NCI-H774 (cell line): ENCODE measurements at places on chromosomes 1 and 21.

GRCh38 chr1:247110627-247111258 is 6.6 kb upstream of the ZNF669 start:
- no peak for DNase-seq

DNA sequence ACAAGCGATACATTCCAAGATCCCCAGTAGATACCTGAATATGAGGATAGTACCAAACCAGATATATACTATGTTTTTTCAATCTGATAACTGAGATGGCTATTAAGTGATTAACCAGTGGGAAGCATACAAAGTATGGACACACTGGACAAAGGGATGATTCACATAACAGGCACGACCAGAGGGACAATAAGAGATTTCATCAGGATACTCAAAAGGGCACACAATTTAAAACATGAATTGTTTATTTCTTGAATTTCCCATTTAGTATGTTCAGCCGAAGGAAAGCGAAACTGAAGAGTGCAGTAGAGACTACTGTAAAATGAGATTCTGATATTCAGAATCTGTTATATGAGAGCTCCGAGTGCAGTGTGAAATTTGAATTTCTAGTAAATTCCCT is 10.6 kb downstream of the ZZZ3 start:
- no peak for DNase-seq

DNA sequence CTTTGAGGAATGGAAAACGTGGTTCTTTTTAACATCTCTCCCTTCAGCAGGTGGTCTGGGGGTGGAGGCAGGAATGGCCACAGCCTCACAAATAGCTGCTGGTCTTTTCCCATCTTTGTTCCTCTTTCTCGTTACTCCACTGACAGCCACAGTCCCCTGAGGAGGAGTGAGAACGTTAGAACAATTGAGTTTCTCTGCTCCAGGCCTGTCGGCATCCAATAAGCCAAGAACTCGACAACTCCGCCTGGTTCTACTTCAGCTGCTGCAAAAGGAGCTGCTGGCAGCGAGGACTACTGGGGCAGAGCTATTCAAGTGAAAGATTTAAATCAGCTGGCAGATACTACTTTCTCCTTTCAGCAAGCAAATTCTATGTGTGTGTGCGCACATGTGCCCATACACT is 169.5 kb upstream of the GALNT2 start:
- DNase-seq = no peak

- no peak for DNase-seq
Observed at GRCh38 chr21:39175154-39175553, 8.1 kb downstream of the PSMG1 start.

DNA sequence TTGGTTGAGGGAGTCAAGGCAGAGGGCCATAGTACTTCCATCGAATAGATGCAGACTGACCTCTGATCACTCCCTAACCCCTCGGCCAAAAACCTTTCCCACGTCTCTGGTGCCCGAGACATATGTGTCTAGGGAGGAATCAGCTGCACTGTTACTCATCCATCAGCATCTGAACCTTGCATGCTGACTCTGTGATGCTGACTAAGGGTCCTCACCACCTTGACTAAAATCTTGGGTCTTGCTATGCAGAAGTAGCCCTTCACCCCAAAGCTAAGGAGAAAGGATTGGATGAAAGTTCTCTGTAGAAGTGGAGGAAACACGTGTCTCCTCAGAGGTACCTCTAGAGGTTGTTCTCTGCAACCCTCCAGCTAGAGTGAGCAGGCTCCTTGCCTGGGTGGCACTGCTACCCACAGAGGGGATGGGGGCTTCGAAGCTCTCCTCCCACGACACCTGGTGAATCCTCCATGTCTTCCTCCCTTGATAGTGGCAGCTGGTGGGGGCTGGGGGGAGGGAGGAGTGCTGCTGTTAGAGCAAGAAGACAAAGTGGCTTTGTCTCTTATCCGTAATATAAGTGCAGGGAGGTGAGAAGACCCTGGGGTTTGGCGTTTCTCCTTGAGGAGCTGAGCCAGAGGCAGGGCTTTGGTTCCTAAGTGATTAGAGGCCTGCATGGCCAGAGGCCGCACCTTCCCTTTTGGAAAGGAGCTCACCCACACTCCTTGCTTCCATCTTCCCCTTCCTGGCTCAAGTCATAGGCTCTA is 45.1 kb downstream of the ATP2B4 start:
- DNase-seq = no peak

DNA sequence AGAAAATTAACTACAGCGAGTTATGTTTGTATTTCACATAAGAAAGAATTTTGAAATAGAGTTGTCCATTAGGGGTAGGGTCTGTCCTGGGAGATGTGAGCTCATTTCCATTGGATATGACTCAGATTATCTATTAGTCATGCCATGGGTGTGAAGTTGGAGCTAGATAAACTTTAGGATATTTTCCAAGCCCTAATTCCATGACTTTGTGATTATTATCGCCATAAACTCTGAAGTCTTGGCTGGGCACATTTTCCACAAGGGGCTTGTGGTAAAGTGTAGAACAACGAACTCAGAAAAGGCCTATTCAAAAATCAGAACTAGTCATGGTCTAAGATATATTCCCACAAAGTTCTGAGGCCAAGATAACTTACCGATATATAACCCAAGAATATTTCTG is 396.6 kb downstream of the DPYD start:
- DNase-seq = no peak

- no peak for DNase-seq
Observed at GRCh38 chr1:181583598-181583997, 100.3 kb downstream of the CACNA1E start.

GRCh38 chr1:157133426-157133825 is 4.8 kb downstream of the ETV3 start:
- no peak for DNase-seq

DNA sequence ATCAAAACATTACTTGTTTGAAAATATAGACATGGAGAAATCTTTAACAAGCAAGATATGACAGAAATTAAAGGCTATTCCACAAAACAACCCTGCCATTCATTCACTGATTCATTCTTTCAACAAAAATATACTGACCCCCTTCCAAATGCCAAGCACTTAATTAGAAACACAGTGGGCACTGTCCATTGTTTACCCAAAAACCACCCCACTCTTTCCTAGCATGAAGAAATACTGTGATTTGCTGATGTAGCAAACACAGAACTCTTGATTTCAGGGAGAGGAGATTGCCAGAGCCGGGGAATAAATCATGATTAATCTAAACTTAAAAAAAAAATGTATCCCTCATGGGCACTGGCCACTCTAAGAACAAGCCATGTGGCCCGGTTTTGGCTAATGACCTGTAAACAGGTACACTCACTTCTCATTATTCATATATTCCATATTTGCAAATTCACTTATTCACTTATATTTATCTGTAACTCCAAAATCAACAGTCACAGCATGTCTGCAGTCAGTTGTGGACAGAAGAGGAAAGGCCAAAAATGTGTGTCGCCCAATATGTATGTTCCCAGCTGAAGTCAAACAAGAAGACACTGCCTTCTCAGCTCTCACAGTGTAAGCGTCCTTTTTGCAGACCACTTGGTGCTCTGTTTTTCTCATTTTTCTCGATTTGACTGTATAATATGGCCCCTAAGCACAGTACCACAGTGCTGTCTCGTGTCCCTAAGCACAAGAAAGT is 133.1 kb downstream of the SMYD3 start:
- DNase-seq = no peak

- no peak for DNase-seq
Observed at GRCh38 chr1:238606896-238607295, 716.2 kb upstream of the ZP4 start.

DNA sequence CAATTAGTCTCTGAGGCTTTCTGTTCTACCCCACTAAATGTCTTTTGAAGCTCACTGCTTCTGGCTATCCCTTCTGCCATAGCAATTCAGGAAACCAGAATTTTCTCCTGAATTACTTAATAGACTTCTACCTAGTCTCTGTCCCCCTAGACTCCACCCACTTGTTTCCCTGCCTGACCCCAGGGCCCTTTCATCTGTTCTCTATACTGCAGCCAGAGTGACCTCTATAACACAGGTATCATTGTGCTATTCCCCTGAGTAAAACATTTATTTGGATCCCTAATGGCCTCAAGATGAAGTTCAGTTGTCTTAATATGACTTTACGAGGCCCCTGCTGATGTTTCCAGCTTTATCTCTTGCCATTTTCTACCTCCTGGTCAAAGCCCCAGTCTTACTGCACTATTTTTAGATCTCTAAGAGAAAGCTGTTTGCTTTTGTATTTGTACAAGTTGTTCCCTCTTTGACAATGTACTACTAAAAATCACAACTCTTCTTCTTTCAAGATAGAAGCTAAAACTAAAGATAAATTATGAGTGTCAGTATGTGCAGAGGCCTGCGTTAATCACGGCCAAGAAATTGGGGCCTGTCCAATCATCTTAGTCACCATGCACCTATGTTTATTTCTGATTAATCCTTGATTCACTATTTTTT is 54.5 kb downstream of the ATP1B1 start:
- DNase-seq = no peak

DNA sequence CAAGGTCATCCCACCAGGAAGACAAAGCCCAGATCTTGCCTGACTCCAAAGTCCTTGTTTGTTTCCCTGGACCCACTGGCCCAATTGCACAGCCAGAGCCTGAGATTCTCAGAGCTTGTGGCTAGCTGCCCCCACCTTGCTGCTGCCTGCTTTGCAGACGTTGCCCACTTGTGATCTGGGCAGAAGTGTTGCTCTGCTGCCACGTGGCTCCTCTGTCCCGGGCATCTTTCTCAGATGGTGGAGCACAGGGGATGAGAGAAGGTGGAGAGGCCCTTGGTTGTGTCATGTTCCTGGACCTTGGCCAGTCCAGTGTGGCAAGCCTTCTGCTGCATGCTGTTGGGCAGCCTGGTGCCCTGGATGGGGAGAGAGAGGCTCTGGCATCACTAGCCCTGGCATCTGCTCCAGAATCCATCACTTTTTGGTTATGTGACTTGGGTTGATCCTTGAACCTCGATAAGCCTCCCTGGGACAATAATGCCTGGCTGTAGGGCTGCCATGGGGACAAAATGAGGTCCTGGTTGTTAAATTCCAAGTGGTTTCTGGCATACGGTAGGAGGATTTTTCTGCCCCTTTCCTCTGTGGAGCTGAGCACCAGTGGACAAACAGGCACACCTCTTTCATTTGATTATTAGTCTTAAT is 1.5 kb upstream of the NR0B2 start:
- no peak for DNase-seq

DNA sequence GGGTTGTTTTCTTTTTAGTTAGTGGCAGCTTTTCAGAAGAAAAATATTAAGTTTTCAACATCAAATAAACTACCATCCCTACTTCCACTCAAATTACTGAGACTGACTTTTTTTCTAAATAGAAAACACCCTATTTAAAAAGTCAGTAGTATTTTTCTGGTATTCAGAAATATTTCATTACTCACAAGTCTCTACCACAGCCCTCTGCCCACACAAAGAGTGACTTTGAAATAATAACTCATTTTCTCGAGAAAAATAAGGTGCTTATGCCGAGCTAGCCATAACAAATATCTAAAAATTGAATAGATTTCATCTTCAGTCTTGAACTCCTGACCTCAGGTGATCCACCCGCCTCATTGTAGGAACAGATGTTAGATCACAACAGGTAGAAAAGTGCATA is 41.8 kb upstream of the USP25 start:
- no peak for DNase-seq

DNA sequence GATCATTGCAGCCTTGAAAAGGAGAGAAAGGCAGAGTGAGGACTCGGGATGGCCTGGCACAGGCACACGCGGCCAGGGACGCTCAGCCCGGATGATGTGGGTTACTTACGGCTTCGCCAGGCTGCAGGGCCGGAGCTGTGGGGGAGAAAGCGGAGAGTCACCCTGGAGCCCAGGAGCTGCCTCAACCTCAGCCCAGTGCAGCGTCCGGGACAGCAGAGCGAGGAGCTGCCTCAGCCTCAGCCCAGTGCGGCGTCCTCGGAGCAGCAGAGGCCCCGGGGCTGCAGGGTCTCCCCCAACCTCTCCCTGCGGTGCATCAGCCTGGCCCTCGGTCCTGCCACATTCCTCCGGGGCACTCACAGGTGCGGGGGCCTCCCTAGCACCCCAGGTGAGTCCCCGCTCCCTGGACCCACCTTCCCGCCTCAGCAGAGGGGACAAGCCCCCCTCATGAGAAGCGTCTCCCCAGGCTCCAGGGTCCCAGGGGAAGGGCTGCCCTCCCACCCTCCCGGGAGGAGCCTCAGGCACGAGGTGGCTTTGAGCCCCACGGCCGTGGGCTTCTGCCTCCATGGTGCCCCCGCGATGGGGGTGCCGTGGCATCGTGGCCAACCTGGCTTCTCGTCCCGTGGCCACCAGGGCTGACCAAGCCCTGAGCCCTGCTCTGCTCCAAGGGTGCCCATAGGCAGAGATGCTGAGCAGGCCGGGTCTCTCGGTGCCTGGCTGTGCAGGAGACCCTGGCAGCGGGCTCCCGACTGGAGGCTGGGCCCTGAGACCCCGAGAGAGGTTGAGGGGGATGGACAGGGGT is 10.5 kb upstream of the RNF223 start:
- no peak for DNase-seq

DNA sequence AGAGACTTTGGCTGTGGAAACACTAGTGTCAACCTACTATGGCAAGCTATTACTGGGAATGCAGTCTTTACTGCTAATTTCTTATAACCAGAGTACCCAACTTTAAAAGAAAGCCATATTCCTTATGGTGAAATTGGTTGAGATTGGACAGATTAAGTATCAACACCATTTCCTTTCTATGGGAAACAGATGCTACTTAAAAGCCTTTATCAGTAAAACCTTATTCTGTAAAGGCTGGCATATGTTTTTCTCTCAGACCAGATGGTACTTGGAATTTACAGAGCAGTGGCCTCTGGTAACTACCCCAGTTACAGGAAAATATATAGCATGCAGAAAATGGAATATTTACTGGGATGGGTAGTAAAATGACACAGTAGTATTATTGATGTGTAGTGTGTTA is 18.8 kb downstream of the IFI44 start:
- DNase-seq = no peak

- no peak for DNase-seq
Observed at GRCh38 chr21:41211060-41211805, 43.3 kb downstream of the BACE2 start.

DNA sequence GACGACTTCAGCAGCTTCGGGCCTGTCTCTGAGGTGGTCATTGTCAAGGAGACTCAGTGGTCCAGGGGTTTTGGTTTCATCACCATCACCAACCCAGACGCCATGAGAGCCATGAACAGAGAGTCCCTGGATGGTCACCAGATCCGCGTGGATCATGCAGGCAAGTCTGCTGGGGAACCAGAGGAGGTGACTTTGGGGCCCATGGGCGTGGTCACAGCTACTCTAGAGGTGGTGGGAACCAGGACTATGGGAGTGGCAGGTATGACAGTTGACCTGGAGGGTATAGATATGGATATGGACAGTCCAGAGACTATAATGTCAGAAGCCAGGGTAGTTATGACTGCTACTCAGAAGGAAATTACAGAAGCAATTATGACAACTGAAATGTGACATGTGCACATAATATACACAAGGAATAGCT is 19.3 kb upstream of the METTL13 start:
- no peak for DNase-seq

DNA sequence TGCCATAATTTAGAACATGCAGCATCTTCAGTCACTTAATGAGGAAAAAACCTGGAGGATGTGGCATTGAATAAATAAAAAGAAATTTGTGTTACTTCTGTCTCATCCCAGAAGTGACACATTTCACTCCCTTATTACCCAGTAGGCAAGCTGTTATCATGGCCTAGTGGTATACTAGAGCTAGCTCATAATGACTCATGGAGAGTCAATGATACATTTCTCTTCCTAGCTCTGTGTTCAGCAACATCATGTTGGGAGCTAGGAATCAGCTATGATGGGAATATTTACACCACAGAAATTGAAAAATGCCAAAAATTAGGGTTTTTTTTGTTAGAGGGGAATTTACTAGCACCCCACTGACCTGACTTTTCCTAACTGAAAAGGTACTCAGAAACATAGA is 182.7 kb downstream of the HMCN1 start:
- no peak for DNase-seq

GRCh38 chr1:54971317-54971791 is 9.1 kb upstream of the TMEM61 start:
- DNase-seq = no peak
